Osteocyte (in vitro differentiated cells): ENCODE measurements at places on chromosomes 13 and 19.

GRCh38 chr19:34480491-34480890, 1.1 kb upstream of the WTIP start:
- DNase-seq, result no peak

DNA sequence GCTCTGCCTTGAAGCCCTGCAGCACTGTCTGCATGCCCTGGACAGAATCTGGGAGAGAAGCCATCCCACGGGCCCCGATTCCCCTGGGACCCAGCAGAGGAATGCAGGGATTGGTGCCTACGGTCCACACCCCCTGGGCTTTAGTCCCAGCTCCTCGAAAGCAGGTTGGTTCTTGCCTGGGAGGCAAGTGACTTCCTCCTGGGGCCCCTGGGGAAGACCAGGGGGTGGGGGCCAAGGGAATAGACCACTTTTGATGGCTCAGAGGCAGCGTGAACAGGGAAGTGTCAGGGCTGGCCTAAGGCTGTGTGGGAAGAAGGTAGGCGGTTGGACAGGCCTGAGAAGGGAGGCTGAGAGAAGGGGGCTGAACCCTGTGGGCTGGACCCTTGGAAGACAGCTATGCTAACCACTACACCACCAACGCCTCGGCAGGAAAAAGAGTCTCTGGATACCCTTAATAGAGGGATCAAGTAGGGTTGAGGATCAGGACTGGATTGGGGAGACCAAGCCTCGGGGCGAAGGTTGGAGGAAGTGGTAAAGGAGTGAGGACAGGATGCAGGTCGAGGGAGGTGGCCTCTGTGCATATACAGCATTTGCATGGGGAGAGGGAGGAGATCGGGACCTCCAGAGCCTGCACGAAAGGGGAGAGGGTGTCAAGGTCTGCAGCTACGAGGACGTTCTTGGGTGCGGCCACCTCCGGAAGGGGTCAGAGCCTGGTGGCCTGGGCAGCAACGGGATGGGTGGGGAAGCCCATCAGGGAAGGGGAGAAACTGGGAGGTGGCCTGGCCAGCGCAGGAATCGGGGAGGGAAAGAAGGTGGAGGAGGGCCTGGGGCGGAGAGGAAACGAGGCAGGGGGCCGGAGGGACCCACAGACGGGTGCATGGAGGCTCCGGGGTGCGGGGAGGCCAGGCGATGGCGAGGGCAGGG, 709 bp downstream of the DPP9 start:
- no peak for DNase-seq

DNA sequence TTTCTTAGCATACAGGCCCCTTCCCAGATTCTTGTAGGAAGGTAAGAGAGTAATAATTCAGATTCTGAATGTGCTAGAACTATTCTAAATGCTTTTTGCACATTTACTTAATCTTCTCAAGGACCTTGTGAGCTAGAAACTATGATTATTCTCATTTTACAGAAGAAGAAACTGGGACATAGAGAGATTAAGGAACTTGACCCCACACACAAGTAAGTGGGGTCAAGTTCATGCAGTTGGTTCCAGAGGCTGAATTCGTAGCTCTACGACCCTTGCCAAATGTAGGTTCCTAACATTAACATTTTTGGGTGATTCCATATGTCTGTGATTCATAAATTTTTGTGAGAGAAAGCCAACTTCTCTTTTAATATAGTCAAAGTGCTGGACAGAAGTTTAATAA, 238.1 kb downstream of the LACC1 start:
- DNase-seq, result no peak

- no peak for DNase-seq
Measured at GRCh38 chr19:15124572-15125231, 17.5 kb downstream of the SYDE1 start.

- DNase-seq, result no peak
Measured at GRCh38 chr13:109859898-109860297, 73.5 kb upstream of the IRS2 start.

- no peak for DNase-seq
Measured at GRCh38 chr19:12331211-12331941, 2.1 kb downstream of the ZNF563 start.

- peak; percentile 74 for DNase-seq
Measured at GRCh38 chr19:54803410-54803809, at the start of gene KIR2DL4. TSS of gene KIR2DL4 (plus strand) at chr19:54803610. CDS start at chr19:54803652, 42 bp downstream.

DNA sequence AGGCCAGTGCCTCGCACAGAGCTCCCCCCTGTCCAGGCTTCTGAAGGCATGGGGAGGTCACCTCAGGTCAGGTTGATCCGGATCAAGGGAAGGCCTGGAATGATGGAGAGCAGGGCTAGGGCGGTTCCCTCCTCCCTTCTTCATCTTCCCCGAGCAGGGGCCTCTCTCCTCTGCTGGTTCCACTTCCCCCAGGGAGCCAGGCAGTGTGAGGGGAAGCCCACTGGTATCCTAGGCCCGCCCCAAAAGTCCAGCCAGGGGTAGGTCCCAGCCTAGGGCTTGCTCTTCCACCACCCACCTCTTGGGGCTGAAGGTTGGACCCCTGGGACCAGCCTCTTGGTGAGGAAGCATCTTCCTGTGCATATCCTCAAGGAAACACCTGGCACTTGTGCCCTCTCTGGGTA, 16.4 kb upstream of the PRR19 start:
- DNase-seq, result no peak

DNA sequence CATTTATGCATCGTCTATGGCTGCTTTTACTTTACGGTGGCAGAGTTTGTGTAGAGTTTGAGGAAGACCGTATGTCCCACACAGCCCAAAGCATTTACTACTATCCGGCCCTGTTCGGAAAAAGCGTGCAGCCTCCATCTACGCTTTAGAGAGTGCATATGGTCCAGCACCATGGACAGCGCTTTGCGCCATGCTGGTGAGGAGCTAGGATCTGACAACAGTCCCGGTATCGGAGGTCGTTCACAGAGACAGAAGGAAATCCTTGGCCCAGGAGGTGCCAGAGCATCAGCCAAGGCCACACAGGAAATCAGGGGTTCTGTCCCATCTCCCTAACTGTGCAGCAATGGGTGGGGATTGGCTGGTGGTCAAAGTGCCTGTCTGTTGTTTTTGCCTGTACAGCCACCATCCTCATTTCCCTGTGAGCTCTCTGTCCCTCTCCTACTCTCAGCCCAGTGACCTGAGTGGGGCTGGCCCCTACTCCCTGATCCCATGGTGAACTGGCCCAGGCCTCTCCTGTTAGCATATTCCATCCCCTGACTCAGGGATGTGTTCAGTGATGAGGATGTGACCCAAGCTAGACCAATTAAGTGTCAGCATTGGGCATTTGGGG, 16.2 kb upstream of the PRODH2 start:
- DNase-seq, result no peak

GRCh38 chr13:94967183-94968039, 255.1 kb upstream of the SOX21 start:
- no peak for DNase-seq

DNA sequence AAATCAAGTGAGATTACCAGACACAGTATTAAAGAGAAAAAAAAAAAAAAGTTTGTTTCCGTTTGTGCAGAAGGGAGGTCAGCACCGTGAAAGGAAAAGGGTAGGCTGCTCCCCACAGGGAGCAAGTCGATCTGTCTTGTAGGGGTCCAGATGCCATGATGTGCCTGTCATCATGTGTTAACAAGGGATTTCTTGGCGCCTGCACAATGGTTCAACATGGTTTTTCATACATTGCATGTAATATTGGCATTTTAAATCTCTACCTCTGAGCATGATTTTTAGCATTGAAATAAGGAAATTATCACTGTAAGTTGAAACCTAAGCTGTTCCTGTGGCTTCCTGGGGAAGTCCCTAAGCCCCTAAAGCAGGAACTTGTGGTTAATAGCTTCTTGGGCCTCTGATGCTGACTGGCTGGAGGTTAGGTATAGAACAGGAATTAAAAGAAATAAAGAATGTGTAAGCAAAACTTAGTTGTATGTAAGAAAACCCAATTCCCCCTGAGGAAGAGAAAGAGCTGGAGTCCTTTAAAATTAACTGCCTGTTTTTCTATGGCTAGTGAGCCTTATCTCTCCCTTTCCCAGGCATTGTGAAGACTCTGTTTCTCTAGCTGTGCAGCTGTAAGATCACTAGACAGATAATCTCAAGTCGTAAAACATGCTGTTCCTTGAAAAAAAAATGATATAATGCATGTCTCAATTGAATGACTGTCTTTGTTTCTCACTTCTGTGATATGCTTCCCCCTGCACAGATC, 7.4 kb upstream of the FCGBP start:
- peak; percentile 42 for DNase-seq

DNA sequence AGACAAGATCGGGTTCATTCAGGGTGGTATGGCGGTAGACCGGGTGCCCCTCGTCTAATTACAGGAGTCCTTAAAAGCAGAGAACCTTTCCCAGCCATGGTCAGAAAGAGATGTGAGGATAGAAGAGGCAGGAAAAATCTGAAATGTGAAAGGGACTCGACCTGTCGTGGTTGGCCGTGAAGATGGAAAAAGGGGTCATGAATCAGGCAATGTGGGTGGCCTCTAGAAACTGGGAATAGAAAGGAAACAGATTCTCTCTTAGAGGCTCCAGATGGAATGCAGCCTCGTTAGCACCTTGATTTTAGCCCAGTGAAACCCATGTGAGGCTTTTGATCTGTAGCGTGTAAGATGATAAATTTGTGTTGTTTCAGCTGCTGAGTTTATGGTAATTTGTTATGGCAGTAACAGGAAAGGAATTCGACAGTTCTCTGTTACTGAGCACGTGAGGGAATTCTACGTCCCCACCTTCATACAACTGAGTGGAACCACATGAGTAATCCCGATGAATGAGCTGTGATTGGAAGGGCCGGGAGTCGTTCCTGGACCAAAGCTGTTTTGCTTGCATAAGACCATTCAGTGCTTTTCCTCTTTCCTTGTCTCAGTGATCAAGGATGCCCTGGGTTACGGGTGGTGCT, 11.0 kb upstream of the CA11 start:
- no peak for DNase-seq

GRCh38 chr19:17183858-17184321, 31.3 kb upstream of the USE1 start:
- DNase-seq, result no peak

- DNase-seq, result no peak
Measured at GRCh38 chr13:37187621-37188020, 82.2 kb upstream of the CSNK1A1L start.
